Frontal cortex (tissue), 4 donors: ENCODE measurements at places on chromosomes 4 and X. TPM values are rescaled to one million over a fixed set of nuclear protein-coding genes. Genes with fewer than 3 reads are reported as not detected.

The CFAP47 gene
- total RNA-seq, result 5.3 TPM

The IL2 gene
- total RNA-seq, result not detected

The SNX12 gene
- 62.8 TPM for total RNA-seq

The UGT2B11 gene
- not detected for total RNA-seq

The USP38 gene
- total RNA-seq, result 20.0 TPM

The UCHL1 gene
- total RNA-seq, result 1,154 TPM

The ANKRD17 gene
- total RNA-seq, result 70.5 TPM

The MSANTD1 gene
- 6.5 TPM for total RNA-seq

The NPY1R gene
- 179 TPM for total RNA-seq

The SLC4A4 gene
- 19.2 TPM for total RNA-seq

The TLR10 gene
- 1.6 TPM for total RNA-seq

The KDM6A gene
- 27.7 TPM for total RNA-seq

The CT45A2 gene
- not detected for total RNA-seq

The CLCN4 gene
- 84.8 TPM for total RNA-seq

The SLC10A6 gene
- total RNA-seq, result not detected

The MAGEA12 gene
- not detected for total RNA-seq
